Fibroblast of skin of back (primary cell): ENCODE measurements at places on chromosomes 12 and 14.

GRCh38 chr12:132144115-132144809 is at the start of the genes DDX51 and NOC4L:
Gene DDX51, minus strand, starts transcription at chr12:132144319. Its CDS starts 23 bp downstream, at chr12:132144296.
Gene NOC4L, plus strand, starts transcription at chr12:132144457. Its CDS starts 32 bp downstream, at chr12:132144489.
- peak; percentile 93 for DNase-seq

DNA sequence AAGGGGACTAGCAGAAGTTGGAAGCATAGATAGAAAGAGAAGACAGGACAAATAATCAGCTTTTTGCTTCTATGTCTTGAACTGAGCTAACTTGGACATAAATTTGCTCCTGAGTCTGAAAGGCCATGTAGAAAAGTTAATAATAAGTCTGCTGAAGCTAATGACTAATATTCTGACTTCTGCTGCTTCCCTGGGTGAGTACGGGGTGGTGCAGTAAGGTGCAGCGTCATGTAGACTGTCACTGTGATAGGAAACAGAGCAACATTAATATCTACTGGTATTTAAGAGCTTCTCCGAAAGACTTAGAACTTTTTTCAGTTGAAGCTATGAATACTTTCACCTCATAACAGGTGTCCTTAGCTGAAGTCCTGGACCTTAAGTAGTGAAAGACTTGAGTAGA is 34.1 kb upstream of the CPM start:
- DNase-seq: no peak

GRCh38 chr12:102454808-102455760 is 25.3 kb downstream of the IGF1 start:
- no peak for DNase-seq

- DNase-seq: no peak
Measured at GRCh38 chr14:105498430-105499255, 7.6 kb downstream of the TEDC1 start.

DNA sequence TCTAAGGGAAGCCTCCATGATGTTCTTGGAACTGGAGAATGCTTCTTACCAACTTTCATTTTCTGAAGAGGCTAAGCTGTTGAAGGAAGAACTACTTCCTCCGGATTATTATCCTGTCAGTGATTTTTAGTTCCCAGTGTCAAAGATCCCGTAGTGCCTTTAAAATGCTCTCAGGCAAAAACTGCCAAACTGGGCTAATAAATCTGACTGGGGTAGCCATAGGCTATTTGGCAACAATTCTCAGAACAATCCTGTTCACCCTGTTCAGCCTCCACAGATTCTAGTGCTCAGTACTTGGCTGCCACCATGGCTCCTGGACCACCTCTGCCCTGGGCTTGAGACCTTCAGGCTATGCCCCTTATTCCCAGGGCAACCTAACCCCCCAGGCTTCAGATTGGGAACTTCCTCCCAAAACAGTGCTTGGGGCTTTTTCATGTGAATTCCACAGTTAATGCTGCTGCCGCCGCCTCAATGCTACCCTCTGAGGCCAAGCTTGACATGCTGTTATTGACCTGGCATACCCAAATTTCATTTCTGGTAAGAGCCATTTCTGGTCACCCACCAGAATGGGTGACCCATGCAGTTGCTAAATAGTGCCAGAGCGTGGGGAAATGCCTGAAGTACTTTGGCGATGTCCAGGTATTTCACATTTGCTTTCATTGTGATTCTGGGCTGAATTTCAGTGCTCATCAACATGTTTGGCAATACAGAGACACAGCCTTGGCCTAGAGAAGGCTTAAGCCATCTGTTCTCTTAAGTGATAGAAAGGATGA is 110.0 kb upstream of the ARHGAP5 start:
- no peak for DNase-seq

- DNase-seq: no peak
Measured at GRCh38 chr14:68771631-68772030, 21.2 kb downstream of the ZFP36L1 start.

GRCh38 chr14:101456246-101457175 is 104.8 kb upstream of the DIO3 start:
- DNase-seq: no peak

DNA sequence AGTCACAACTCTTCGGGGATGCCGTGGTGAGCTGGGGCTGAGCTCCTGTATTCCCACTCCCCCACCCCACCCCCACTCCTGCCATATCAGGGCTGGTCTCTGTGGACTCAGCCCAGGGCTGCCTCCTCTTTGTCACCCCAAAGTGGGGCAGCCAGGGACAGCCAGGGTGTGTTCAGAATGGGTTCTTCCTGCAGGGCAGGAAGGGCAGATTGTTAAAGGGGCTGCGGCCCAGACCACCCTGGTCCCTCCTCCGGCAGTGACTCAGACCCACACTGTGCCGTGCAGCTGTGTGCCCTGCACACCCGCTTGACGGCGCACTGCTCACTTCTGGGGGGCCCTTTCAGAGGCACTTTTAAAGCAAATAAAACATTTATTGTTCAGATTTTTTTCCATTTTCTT is 9.3 kb downstream of the SLC48A1 start:
- DNase-seq: no peak

DNA sequence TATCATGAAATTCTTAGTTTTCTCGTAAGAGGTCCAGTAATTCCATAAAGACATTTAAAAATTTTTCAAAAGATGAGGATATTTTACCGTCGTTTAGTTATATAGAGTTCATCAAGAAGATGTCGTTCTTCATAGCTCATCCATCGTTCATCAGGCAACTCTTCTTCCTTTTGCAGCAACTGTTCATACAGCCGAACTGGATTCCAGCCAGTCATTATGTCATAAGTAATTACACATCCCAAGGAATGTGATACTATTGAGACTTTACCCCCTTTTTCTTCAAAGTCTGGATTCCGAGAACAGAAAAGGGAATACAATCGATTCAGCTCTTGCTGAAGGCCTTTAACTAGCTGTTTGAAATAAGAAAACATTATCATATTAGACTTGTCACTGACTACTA is 90.3 kb downstream of the DDHD1 start:
- DNase-seq: peak; percentile 43
